ENCODE measurements at places on chromosomes 5 and 9.

- no peak for DNase-seq
Observed at GRCh38 chr5:31786090-31786631, 147.2 kb downstream of the PDZD2 start.

- no peak for DNase-seq
Observed at GRCh38 chr9:27475057-27475595, 49.0 kb upstream of the IFNK start.

- DNase-seq = no peak
Observed at GRCh38 chr5:105015098-105015497, 1452.5 kb upstream of the NUDT12 start.

GRCh38 chr5:167011196-167011595 lies 1280.2 kb upstream of the WWC1 start:
- DNase-seq = no peak

- DNase-seq = no peak
Observed at GRCh38 chr5:133356396-133356983, 255.9 kb downstream of the FSTL4 start.

DNA sequence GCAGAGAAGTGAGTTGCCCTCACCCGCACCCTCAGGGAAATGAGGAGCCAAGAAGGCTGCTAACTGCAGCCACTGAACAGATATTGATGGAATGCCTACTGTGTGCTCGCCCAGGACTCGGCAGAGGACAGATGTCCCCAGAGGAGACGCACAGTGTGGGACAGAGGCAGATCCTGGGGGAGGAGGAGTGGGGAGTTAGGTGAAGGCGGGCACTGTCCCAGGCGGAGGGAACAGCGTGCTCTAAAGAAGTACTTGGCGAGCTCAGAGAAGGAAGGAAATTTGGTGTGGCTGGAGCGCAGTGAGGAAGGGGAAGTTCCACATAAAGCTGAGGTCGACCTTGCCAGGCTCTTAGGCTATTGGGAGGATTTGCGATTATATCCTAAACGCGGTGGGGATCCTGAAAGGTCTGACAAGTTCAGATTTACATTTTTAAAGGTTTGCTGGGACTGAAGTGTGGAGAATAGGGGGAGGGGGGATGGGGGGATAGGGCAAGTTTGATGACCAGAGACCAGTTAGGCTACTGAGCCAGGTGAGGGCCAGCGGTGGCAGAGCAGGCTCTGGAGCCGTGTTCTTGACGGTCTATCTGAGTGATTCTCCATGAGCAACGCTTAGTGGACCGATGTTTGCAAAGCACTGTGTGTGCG lies 23.6 kb upstream of the CERCAM start:
- no peak for DNase-seq

DNA sequence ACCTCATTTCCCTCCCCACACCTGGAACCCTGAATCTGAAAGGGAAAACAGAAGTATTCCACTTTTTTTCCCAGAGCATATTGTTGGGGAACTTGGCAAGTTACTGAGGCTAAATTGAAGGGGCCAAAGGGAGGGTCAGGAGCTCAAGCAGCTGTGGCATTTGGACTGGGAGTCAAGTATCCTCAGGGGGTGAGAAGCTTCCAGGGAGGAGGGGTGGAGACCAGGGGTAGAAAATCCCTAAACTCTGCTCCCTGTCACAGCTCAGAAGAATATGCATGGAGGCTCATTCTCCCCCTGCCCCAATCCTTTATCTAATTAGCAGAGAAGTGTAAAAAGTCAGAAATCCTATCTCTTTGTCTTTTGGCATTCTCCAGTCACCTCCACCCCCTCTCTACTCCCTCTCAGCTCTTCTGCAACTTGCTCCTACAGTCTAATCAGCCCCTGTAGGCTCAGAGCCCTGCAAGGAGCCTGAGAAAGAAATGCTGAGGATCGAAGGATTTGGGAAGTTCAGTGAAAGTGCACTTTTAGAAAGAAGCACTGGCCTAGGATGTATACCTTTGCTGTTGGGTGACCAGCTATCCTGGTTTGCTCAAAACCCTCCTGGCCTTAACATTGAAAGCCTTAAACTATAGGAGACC lies 5.7 kb upstream of the WNT8A start:
- DNase-seq = no peak

GRCh38 chr5:14417276-14417730 lies 164.3 kb upstream of the OTULINL start:
- no peak for DNase-seq

DNA sequence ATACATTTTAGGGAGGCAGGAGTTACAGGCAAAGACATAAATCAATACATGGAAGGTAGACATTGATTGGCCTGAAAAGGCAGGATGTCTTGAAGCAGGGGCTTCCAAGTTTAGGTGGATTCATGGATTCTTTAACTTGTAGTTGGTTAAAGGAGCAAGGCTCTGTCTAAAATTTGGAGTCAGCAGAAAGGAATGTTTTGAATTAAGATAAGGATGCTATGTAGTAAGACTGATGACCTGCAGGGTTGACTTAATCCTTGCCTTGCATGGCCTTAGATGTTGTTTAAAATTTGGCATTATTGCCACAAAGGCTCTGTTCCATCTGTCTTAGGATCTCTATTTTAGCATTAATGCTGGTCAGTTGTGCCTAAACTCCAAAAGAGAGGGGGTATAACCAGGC lies 171.3 kb downstream of the C5orf15 start:
- DNase-seq = no peak

DNA sequence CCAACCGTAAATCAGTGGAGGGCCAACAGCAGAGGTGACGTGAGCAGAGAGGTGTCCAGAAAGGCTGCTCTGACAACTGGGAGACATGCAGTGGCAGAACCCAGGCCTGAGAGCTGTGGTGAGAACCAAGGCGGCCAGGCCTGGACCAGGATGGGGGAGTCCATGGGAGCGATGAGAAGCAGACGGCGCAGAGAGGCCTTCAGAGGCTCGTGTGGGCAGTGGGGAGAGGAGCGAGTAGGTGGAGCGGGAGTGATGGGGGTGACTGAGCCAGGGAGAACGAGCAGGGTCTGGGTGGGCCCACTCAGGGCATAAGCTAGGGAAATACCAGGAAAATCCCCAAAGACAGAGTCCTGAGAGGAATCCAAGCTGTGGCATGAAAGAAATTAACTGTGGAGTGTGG lies 7.9 kb upstream of the IL3 start:
- DNase-seq = no peak

- DNase-seq = peak; percentile 30
Observed at GRCh38 chr9:15416880-15417279, 5.8 kb upstream of the SNAPC3 start.

All from effector memory CD8-positive, alpha-beta T cell (primary cell).